ENCODE measurements at places on chromosomes 12 and 14. TPM values are rescaled to one million over a fixed set of nuclear protein-coding genes. Genes with fewer than 3 reads are reported as not detected.

Gene CRIP1
- total RNA-seq: 185 TPM

Gene KRT3
- total RNA-seq: not detected

GRCh38 chr14:54493293-54493692 is 4.5 kb upstream of the GMFB start:
- DNase-seq: no peak

DNA sequence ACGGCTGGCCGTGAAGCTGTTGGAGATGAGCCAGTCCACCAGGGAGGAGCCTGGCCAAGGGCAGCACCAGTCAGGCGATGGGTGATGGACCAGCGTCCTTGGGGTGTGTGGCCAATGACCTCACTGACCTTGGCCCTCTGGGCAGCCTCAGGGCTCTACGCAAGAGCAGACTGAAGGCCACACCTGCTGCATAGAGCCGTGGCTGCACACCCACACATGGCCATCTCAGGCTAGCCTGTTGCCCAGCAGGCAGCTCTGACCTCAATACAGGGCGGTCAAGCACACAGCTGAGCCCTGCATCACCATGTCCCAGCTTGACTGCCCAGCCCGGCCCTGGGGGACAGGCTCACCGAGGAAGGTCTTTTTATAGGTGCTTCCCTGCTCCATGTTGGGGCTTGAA is 19.2 kb downstream of the PLEK2 start:
- no peak for DNase-seq

- peak; percentile 47 for DNase-seq
Observed at GRCh38 chr12:104457746-104458693, 1.3 kb downstream of the CHST11 start.

DNA sequence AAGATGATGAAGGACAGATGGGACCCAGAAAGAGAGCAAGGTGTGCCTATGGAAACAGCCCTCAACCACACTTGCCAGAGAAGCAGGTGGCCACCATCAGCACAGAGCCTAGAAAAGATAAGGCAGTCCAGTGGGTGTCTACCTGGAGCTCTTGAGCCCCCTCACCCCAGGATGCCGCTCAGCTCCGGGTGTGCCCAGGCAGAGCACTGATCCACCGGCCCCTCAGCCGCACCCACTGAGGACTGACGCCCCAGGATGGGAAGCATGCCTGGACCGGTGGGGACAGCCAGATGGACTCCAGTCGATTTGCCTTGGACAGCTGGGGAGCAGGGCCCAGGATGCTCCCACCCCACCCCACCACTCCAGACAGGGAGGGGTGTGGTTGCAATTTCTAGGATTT is 15.1 kb upstream of the ZFP36L1 start:
- no peak for DNase-seq

- DNase-seq: no peak
Observed at GRCh38 chr14:95585953-95586620, 51.2 kb downstream of the GLRX5 start.
